ENCODE measurements at places on chromosomes 6 and 20.

DNA sequence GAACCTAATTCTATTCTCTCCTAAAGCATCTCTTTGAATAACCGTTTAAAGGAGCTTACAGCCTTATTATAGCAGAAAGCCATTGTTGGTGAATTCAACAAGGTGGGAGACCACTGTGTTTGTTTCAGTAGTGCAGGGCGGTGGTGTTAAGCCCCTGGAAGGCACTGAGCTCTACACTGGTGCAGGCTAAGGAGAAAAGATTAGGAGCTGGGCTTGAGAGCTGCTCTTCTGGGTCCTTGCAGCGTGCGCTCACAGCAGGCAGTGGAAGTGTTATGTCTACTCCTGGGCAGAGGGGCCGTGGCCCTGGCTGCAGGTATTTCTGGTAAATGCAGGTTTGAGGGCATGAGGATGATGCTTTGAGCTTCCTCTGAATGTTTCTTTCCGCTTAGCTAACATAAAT, 361.2 kb downstream of the RNF144B start:
- no peak for DNase-seq

DNA sequence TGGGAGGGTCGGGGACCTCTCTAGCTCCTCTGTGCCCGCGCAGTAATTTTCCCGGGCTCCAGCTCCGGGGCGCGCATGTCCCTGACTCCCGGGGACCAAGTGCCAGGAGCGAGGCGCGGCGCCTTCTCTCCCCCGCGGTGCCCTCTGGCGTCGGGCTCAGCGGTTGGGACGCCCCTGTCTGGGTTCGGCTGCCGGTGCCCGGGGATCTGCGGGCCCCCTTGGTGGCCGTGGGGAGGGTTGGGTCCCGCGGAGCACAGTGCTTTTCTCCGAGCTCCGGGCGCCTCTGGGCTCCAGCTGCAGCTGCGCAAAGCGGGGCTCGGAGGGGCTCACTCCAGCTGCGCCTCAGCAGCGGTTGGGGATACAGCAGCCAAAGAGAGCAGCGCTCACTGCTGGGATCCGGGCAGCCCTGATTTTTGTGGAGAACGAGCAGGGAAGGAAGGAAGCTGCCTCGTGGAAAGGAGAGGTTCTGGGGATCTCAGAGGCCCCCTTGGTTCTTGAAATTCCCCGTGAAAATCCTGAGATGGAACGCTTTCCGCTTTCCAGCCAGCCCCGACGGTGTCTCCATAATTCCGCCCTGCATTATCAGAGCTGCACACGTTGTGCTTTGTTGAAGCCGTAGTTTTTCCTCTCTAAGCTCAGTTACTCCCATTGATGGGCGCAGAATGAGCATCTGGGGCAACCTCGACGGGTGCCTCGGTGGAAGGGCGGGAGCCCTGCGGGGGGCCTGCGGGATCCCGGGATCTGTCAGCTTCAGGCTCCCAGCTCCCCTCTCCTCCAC, 861 bp downstream of the PPP1R14C start:
- DNase-seq, result no peak

- no peak for DNase-seq
Measured at GRCh38 chr20:38218566-38218885, 42.0 kb downstream of the KIAA1755 start.

GRCh38 chr6:118843685-118844390, 50.1 kb upstream of the ASF1A start:
- DNase-seq, result no peak

- no peak for DNase-seq
Measured at GRCh38 chr6:123888771-123889513, 85.3 kb downstream of the NKAIN2 start.

- no peak for DNase-seq
Measured at GRCh38 chr6:18269253-18269652, 4.9 kb upstream of the DEK start.

DNA sequence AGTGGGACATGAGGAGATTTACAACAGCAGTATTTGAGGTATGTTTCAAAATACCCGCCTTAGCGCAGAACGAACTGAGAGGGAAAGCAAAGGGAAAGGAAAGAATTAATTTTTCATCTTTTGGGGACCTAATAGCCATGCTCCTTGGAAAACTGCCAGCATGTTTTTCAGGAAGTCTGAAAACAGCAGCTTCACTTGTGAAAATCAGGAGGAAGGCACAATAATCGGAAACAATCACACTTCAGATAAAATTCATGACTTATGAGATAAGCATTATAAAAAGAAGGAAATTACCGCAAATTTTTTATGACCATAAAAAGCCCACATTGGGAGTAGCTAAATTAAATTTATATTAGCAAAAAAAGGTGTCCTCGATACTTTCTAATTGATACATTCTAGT, 541.1 kb downstream of the HAO1 start:
- DNase-seq, result no peak

DNA sequence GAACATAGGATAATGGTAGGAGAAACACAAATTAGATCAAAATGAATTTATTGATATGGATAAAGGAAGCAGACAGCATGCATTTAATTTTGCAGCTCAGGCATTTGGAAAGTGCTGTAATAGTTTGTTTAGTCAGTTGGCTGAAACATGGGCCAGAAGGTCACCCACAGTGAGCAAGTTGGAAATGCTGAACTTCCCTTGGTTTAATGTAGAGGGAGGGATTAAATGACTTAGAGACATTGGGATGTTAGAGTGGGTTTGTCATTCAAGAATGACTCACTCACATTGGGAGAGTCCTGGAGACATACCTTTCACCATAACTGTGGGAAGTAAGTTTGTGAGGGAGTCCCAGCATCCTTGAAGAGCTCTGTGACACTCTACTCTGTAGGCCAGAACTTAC, 231.5 kb upstream of the PLCB4 start:
- no peak for DNase-seq

DNA sequence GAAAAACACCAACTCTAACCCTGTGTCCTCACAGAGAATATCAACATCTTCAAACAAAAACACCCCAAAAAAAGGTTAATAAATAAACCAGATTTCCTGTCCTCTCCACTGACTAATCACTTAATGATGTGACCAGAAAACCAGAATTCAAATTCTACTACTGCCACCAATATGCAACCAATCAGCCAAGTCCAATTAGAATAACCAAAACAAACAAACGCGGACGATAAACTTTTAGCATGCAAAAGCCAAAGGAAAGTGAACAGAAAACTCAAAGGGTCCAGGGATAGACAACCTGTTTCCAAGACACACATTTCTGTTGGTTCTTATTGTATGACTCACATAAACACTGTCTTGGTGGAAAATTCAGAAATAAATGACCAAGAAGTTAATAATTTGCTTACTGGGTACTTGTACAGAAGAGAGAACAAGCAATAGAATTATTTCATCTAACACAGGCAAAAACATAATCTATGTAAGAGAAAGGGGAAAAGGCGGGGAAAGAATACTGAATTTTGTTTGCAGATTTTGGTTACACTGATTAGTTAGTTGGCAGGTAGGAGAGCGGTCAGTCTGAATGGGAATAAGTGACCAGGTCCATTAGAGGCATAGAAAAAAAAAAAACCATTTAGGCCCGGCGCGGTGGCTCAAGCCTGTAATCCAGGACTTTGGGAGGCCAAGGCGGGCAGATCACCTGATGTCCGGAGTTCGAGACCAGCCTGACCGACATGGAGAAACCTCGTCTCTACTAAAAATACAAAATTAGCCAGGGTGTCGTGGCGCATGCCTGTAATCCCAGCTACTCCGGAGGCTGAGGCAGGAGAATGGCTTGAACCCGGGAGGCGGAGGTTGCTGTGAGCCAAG, 34.1 kb downstream of the HFE start:
- no peak for DNase-seq

- DNase-seq, result no peak
Measured at GRCh38 chr6:39820553-39820952, 28.4 kb downstream of the DAAM2 start.

DNA sequence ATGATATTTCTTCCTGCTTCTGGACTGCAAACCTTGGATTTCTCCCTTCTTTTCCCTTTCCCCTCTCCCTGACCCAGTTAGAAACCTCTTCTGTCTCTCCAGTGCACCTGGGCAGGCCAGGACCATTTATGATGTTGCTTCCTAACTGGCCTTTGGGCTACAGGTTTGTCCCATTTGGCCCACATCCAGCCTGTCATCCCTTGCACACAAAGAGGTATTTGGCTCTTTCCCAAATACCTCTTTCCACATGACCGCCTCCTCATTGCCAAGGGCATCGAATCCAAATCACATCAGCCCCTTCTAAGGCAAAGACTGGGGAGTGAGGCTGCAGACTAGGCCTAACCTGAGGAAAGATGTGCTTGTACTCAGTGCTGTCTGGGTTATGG, 13.6 kb downstream of the FGD2 start:
- DNase-seq, result no peak

DNA sequence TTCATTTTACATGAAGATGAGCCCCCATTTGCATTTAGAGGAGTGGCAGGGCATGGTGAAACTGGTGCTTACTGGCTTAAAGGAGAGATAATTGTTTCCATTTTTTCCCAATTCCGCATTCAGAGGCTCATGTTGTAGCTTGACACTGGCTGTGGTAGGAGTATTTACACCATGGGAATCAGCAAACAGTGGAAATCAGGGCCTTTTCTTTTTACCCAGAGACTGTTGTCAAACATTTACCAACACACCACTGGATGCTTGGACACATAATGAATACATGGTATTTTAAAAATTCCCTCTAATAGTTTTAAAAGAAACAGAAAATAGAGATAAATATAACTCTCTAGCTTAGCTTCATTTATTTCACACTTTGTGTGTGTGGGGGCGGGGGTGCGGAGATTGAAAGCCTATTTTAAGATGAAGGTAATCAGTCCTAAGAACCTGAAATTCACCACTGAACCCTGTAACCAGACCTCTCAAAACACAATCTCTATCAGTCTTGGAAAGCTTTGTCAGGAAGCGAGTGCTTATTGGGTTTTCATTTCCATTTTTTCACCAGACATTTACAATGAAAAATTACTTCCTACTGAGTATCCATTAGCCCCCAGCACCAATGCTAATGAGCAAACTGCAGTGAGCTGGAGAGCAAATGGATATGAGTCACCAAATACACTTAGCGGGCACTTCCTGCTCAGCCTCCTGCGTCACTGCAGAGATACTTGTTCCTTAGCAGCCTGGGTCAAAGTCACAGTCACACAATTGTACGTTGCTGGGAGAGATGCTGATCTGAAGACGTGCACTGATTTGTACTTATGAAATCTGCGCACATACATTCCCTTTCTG, 532.0 kb downstream of the BCKDHB start:
- peak; percentile 12 for DNase-seq

GRCh38 chr6:166860392-166860791, 96.0 kb downstream of the RNASET2 start:
- DNase-seq, result no peak

DNA sequence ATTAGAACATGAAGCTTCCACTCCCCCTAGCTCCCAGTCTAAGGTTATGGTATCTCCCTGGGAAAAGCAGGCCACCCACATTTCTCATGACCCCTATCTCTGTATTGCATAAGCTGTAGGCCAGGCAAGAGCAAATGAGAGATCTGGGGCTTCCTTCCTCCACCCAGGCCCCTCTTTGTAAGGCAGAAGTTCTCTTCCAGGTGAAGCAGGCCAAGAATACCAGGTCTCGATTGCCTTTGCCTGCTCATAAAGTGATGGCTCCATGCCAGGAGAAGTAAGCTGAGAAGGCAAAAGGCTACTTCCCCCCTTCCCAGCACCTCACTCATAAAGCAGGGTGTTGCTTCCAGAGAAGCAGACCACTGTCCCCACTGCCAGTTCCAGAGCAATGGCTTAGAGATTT, 144.1 kb upstream of the KCNK16 start:
- DNase-seq, result no peak

- DNase-seq, result no peak
Measured at GRCh38 chr6:56932910-56933477, 21.9 kb upstream of the BEND6 start.

Data from right renal cortex interstitium (tissue), 3 donors.